Endothelial cell of coronary artery (primary cell): ENCODE measurements at places on chromosomes 13 and 19. TPM values are rescaled to one million over a fixed set of nuclear protein-coding genes. Genes with fewer than 3 reads are reported as not detected.

PRMT1 gene
- total RNA-seq, result 484 and 610 TPM in 2 replicates

ITM2B gene
- total RNA-seq, result 68.6 and 118 TPM in 2 replicates

FCER2 gene
- total RNA-seq, result not detected in 2 replicates

OR7A10 gene
- total RNA-seq, result not detected in 2 replicates

CPAMD8 gene
- 0.18 and 0.19 TPM in 2 replicates for total RNA-seq

USHBP1 gene
- 11.4 and 12.0 TPM in 2 replicates for total RNA-seq

C1QTNF9 gene
- total RNA-seq, result not detected in 2 replicates

RXFP2 gene
- not detected in 2 replicates for total RNA-seq

PROZ gene
- total RNA-seq, result not detected in 2 replicates
